Bone marrow (tissue), 2 donors: ENCODE measurements at places on chromosomes 3 and 15.

DNA sequence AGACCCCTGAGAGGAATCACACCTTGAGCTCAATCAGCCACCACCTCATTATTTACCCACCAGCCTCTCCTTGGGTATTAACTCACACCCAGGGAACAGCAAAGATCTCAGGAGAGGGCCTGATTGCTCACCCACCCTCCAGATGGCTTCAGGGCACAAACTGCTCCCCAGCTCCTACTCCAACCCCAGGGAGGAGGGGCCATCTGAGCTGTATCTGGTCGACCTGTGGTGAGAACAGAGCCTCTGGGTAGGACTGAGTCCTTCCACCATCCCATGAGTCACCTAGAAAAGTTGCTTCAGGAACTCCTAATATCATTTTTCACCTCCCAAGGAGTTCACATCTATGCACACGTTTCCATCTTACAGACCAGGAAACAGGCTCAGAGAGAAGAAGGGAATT lies 44.8 kb upstream of the HES1 start:
- DNase-seq: peak; percentile 16

- no peak for DNase-seq
Observed at GRCh38 chr3:187889601-187890404, 144.5 kb upstream of the BCL6 start.

DNA sequence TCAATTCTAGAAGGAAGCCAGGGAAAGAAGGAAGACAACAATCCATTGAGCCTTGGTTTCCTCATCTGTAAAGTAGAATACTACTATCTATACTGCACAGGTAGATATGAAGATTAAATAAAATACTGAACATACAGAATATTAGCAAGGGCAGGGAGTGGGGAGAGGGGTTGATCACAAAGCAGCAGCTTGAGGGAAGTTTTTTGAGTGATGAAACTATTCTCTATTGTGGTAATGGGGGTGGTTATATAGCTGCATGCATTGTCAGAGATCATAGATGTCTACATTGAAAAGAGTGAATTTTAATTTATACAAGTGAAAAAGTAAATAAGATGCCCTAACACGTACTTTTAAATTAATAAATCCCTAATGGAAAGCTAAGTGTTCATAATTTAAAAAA lies 242.6 kb upstream of the LRTM1 start:
- DNase-seq: no peak

DNA sequence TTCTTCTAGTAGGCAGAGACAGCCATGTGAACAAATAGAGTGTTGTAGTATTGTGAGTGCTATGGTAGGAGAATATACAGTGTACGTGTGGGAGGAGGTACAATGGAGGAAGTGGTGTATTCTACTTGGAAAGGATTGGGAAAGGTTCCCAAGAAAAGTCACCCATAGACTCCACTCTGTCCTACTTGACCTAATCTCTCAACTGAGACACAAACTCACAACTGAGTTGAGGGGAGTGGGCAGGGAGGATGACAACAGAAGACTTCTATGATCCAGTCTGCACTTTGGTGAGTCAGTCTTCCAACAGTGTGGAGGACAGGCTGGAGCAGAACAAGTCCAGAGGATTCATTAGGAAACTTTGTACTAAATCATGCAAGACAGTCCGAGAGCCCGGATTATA lies 28.8 kb upstream of the AQP9 start:
- DNase-seq: no peak

GRCh38 chr3:138188013-138188730 lies 1.1 kb downstream of the ARMC8 start:
- DNase-seq: peak; percentile 27

- DNase-seq: no peak
Observed at GRCh38 chr3:102200126-102200525, 234.7 kb upstream of the ZPLD1 start.

DNA sequence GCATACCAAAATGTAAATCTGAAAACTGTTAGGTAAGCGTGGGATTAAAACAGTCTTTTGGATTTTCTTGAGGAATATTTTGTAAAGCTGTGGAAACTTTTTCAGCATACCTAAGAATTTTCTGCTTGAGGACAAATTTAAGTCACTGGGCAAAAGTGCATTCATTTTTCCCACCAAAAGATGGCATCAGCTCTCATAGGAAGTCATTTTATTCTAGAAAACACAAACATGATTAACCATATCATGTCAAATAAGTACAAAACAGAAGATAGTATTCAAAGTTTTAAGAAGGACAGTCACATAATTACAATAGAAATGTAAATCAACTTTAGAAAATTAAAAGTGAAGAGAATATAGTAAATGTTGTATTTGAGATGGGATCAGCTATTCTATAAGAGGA lies 63.5 kb downstream of the SLC49A4 start:
- DNase-seq: no peak

DNA sequence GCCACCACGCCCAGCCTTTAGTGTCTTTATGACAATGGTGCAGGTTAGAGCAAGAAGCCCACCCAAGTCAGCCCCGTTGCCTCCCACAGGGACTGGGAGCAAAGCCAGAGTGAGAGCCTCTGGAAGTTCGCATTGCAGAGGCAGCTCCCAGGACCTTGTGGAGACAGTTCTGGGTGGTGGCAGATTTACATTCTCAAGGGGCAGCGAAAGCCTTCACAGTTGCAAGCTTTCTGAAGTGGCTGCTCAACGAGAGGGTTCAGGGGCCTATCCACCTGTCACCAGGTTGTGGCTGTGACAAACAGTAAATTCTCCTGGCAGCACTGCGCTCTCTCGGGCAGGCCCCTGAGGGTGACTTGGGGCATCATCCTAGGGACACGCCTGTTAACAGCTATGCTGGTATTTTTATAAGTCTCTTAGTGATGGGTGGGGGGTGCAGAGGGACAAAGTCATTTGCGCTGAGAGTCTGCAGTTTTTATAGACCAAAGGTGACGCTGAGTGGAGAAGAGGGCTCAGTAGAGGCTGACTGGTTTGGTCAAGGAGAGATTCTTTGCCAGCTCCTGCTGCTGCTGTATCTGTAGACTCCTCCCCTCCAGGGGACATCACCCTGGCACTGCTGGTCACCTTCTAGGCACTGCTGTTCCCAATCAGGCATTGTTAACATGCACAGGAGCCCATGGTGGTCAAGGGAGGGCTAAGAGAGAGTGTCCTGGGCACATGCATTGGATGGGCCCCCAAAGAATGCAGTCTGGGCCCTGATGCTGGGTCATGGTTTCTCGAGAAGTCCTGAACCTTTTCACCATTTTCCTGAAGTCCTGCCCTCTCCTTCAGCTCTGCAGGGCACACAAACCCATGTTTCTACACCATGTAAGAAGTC lies 57.5 kb upstream of the KLF13 start:
- no peak for DNase-seq

DNA sequence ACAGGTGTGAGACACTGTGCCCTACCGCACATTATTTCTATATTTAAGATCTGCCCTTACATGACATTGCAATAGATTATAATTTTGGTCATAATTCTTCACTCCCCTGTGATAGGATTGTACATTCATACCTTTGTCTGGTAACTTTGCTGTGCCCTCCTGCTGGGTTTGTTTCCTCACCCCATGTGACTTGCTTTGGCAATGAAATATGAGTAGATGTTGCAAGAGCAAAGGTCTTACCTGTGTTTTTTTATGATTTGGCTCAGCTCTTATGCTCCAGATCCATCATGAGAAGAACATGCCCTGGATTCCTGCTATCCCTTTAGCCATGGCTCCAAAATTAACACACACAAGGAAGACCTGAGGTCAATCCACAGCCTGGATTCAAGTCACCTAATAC lies 137.7 kb upstream of the EOMES start:
- DNase-seq: no peak

- DNase-seq: no peak
Observed at GRCh38 chr3:60125686-60126085, 1075.9 kb upstream of the CFAP20DC start.

- DNase-seq: no peak
Observed at GRCh38 chr3:4351164-4351855, 48.1 kb downstream of the SETMAR start.

DNA sequence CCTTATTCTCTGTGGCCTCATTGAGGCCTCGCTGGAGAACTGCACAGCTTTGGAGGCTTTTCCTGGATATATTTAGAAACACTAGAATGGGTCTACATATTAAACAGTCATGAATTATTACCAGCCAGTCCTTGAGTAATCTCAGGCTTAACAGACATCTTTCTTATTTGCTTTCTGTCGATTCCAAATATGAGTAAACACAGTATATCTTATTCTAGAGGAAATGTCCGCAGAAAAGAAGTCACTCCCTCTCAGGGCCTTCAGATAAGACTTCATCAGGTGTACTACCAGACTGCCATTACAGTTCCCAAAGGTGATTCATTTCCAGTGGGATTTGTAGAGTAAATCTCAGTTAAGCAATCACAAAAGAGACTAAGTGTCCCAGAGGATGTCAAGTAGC lies 310.7 kb downstream of the RBMS3 start:
- no peak for DNase-seq

DNA sequence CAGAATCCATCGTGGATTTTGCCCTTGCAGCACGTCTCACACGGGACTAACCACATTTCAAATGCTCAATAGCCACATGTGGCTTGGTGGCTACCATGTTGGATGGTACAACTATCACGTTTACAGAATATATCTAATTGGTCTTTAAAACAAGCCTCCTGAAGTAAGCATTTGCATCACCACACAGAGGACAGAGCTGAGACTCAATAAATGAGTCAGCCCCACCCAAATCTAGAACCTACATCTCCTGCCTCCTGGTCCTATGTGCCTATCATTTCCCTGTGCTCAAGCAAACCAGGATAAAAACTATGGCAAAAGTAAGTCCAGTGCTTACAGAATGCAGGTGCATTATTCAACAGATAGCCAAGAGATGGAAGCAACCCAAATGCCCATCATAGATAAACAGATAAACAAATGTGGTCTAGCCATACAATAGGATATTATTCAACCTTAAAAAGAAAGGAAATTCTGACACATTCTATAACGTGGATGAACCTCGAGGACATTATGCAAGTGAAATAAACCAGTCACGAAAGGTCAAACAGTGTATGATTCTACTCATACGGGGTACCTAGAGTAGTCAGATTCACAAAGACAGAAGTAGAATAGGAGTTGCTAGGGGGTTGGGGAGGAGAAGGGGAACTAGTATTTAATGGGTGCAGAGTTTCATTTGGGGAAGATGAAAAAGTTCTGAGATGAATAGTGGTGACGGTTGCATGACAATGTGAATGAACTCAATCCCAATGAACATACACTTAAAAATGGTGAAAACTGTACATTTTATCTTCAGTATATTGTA lies 43.9 kb downstream of the SRGAP3 start:
- DNase-seq: no peak

- DNase-seq: no peak
Observed at GRCh38 chr3:34569437-34569836, 771.0 kb downstream of the PDCD6IP start.

GRCh38 chr3:12557473-12558100 lies 700 bp downstream of the MKRN2 start:
- DNase-seq: no peak

- DNase-seq: no peak
Observed at GRCh38 chr3:34683851-34684250, 885.4 kb downstream of the PDCD6IP start.

DNA sequence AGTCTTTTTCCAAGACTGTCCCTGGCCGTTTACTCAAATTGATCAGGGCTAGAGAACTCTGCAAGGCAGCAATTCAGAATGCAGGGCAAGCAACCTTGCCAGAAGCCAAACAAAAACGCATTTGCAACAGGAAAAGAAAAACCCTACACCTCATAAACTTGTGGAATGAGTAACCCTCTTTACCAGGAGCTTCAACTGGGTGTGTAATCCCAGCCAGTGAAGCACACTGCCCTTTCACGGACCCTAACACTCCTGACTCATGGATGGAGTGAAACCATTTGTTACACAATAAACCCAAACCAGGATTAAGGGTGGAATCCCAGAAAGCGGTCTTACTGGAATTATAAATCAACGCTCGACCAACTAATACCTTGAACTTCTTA lies 14.8 kb upstream of the LDHAL6B start:
- no peak for DNase-seq

GRCh38 chr15:63206079-63206478 lies 16.7 kb downstream of the RAB8B start:
- DNase-seq: no peak
